ENCODE measurements at places on chromosomes 5 and 9.

GRCh38 chr5:172035049-172035448 lies 28.6 kb upstream of the FBXW11 start:
- no peak for DNase-seq

- DNase-seq = no peak
These were observed 493 bp downstream of the P4HA2 start for GRCh38 chr5:132227235-132227484.

DNA sequence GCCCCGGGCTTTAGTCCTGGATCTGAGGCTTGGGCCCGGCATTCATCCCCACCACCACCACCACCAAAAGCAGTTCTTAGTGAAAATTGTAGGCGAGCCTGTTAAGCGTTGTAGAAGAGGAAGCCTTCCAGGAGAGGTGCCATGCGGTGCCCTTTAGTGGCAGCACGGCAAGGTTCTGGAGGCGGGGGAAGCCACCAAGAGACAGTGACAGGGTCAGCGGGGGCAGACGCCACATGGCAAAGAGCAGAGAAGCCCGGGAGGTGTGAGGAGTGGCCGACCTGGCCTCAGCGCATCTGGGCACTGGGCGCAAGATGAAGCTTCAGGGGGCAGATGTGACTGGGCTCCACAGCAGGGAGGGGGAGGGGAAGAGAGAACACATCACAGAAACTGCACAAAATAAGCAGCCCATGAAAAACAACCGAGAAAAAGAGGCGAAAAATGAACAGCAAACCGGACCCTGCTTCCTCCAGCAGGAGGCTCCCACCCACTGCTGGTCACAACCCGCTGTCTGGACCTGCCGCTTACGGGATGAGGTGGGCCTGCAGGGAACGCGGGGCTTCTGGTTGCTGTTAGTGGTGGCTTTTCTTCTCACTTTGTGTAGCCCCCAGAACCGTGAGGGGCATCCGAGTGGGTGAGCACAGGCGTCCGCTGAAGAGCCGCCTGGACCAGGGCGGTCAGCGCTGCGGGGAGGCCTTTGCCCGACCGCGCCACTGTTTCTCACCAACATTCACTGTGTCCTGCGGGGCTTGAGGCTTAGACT lies 4.3 kb downstream of the LRRC14B start:
- DNase-seq = no peak

DNA sequence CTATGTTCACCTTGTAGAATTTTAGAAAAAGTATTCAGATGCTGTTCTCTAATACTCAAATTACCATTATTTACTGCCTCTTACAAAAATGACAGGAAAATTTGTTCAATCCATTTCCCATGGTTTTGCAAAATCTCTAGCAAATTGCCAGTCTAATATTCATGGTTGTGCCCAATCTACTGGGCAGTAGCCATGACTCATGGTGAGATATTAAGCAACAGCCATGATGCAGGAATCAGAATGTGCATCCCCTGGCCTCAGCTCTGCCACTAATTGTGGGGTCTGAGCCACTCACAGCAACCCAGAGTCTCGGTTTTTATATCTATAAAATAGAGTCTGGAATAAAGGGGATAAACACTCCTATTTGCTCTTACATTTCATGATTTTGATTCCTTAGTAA lies 353.6 kb downstream of the DEPDC1B start:
- no peak for DNase-seq

GRCh38 chr9:97933297-97933998 lies 4.5 kb downstream of the HEMGN start:
- DNase-seq = no peak
